ENCODE measurements at places on chromosomes 5 and 9.

DNA sequence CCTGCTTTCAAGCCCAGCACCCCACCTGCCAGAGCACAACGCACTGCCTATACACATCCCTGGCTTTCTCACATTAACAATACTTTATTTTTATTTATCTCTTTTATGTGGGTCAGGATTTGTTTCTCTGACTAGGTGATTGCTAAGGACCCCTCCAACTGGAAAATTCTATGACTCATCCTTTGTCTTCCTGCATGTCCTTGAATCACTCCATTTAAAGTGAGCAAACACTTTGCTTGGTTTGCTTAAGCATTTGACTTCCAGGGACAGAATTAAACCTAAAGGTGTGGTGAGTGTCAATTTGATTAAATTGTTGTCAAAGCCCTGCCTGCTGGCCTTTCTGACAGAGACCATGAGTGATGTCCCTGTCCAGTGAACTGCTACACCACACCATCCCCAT is 536.5 kb upstream of the BRINP1 start:
- no peak for DNase-seq

GRCh38 chr9:90830051-90830450 is 28.4 kb downstream of the SYK start:
- DNase-seq = no peak

DNA sequence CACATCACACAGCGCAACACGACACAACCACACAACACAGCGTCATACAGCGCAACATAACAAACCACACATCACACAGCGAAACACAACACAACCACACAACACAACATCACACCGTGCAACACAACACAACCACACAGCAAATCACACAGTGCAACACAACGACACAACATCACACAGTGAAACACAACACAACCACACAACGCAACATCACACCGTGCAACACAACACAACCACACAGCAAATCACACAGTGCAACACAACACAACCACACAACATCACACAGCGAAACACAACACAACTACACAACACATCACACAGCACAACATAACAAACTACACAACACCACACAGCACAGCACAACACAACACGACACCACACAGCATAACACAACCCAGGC is 40.4 kb upstream of the PTCH1 start:
- DNase-seq = no peak

DNA sequence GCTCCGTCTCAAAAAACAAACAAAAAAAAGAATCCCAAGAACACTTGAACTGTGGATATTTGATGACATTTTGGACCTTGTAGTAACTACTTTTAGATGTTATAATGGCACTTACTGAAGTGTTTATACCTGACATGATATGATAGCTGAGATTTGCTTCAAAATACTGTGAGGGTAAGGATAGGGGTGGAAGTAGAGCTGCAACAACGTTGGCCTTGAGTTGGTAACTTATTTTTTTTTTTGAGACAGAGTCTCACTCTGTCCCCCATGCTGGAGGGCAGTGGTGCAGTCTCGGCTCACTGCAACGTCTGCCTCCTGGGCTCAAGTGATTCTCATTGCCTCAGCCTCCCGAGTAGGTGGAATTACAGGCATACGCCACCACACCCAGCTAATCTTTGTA is 30.7 kb upstream of the SAP30L start:
- no peak for DNase-seq

GRCh38 chr9:86660146-86660943 is 287.0 kb downstream of the GAS1 start:
- DNase-seq = no peak

DNA sequence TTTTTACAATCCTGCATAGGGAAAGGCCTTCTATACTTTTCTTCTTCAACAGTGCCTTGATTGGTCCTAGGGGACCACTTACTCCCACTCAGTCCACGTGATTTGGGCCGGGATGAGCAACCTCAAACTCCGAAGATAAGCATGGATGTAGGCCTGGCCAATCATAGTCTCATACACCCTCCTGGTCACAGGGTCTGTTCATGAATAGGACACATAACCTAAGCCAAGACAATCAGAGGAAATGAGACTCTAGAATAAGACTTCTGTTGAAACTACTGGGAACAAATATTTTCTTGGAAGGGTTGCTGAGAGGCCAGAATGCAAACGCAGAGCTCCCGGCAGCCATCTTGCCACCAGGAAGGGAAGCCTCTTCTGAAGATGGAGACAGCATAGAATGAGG is 68.1 kb downstream of the ARL15 start:
- DNase-seq = no peak

- DNase-seq = no peak
Measured at GRCh38 chr5:8134609-8135008, 265.7 kb downstream of the MTRR start.

- peak; percentile 41 for DNase-seq
Measured at GRCh38 chr5:54673523-54674225, 156.1 kb downstream of the SNX18 start.
